ENCODE measurements at places on chromosomes 16 and 17.

DNA sequence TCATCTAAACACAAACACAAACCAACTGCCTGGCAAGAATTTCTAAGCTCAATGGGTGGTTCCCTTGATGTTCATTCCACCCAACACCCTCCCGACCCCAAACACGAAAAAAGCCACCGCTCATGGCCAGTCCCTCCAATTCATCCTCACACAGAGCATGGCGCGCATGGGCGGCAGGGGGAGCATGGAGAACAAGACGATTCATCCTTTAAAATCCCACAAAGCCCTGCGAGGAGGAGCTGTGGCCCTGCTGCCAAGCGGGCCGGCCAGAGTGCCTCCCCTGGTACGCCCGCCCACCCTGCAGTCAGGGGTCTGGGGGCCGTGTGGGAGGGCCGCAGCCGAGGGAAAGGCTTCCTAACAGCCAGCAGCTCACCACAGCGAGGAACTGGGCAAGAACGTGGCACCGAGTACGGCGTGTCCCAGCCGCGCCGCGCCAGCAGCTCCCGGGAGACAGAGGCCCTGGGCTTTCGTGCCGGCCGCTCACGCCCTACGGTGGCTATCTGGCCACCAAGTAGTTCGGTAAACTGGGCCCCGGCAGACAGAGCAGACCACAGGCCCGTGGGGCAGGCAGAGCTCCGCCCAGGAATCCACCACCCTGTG is 60.9 kb downstream of the KLHDC4 start:
- DNase-seq: no peak

GRCh38 chr16:89297910-89298545 is 80.5 kb downstream of the ZNF778 start:
- peak; percentile 49 for DNase-seq

DNA sequence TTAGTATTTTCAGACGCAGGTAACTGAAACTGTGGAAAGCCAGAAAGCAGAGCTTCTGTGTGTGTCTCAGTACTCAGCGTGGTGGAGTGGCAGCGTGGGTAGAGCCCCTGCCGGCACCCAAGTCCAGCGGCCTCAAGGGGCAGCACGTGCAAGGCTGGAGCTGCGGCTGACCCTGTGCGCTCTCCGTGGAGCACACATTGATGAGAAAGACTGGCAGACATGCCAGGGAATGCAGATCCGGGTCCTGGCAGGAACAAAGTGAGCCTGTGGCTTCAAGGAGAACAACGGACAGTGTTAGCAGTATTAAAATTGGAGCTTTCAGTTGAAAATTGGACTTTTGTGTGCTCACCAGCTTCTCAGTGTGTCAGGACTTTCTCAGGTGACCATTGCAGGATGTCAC is 23.3 kb downstream of the ZC3H18 start:
- DNase-seq: no peak

DNA sequence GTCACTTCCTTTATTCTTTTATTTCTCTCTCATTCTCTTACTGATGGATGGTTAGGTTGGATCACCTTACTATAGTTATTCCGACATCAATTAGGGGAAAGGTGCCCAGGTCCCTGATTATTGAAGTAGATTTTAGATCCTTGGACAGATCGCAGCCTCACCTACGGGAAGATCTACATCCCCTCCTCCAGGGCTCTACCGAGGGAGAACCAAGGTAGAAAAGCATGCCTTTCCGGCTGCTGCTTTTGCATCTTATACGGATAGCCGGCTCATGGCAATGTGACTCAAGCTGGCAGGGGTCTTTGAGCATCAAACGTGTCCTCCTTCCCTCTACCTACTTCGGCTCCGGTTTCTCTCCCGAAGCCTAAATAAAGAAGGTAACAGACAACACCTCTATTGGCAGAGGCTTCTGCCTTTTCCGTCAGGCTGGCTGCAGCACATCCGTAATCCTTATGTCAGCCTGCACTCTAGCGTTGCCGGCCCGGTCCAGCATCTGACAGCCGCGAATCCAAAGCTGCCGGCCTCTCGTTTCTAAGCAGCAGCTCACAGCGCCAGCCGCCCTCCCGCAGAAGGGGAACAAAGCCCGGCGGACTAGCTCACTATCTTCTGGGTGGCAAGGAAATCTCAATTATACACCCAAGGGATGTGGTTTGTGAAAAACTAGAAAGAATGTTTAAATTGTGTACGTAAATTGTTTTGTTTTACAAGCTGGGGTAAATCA is 46.9 kb downstream of the IRX6 start:
- no peak for DNase-seq

GRCh38 chr16:28161626-28162025 is 50.1 kb downstream of the XPO6 start:
- no peak for DNase-seq

DNA sequence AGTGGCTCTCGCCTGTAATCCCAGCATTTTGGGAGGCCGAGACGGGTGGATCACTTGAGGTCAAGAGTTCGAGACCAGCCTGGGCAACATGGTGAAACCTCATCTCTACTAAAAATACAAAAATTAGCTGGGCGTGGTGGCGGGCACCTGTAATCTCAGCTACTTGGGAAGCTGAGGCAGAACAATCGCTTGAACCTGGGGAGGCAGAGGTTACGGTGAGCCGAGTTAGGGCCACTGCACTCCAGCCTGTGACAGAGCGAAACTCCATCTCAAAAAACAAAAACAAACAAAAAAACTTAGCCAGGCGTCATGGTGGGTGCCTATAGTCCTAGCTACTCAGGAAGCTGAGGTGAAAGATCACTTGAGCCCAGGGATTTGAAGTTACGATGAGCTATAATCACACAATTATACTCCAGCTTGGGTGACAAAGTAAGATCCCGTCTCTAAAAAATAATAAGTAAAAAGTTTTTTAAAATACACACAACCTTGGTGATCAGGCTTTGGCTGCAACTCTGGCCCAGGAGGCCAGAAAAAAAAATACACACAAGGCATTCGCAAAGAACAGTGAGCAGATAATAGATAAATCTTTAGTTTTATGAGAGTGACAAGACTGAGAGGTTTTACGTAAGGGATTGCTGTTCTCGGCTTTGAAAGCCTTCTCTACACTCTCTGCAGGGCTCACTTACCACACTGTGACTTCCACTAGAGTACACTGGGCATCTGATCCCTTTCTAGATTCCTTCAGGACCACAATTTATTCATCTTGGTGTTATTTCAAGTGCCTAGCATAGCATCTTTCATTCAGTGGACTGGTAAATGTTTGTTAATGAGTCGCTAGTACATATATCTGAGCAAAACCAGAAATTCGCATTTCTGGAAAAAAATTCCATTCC is 5.9 kb downstream of the GSPT1 start:
- no peak for DNase-seq

DNA sequence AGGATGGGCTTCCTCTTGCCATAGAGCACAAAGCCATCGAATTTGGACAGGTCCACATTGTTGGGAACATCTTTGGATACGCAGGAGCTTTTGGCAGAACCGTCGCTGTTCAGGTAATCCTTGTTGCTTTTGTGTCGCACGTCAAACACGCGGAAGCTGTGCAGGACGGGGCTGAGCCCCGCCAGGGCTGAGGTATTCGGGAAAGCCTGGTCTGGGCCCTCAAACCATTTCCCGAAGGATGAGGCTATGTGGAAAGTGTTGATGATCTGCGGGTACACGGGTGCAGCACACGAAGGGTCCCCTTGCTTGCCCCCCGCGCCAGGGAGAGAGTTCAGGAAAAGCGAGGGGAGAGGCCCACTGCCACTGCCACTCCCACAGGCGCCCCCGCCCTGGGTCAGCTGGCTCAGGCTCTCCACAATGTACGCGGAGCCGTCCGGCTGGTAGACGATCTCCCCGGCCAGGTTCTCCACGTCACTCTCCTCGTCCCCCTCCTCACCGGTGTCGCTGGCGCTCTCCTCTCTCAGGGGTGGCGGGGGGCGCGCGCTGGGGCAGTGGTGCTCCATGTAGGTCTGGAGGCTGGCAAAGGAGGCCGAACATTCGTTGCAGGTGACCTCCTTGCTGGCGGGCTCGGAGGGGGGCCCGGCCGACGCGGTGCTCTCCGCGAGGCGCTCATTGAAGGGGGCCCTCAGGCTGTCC is 88.5 kb downstream of the ZFHX3 start:
- DNase-seq: no peak
